ENCODE measurements at places on chromosomes 13 and 19.

GRCh38 chr19:51621178-51621577 is 9.0 kb downstream of the SIGLEC5 start:
- DNase-seq, result no peak

DNA sequence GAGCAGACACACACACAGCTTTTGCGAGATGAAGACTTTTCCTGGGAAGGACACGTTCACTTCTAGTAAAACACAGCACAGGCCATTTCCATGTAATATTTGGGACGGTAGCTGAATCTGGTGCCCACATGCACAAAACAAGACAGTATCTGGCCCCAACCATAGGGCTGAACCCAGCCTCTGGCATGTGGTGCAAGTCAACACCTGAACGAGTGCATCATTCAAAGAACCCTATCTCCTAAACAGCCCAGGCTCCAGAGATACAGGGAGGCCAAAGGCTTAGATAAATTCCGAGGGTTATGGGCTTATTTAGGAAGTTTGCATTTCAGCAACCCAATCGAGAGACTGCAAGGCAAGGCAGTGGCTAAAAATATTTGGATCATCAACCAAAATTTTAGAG is 2.7 kb upstream of the TFDP1 start:
- DNase-seq, result no peak

DNA sequence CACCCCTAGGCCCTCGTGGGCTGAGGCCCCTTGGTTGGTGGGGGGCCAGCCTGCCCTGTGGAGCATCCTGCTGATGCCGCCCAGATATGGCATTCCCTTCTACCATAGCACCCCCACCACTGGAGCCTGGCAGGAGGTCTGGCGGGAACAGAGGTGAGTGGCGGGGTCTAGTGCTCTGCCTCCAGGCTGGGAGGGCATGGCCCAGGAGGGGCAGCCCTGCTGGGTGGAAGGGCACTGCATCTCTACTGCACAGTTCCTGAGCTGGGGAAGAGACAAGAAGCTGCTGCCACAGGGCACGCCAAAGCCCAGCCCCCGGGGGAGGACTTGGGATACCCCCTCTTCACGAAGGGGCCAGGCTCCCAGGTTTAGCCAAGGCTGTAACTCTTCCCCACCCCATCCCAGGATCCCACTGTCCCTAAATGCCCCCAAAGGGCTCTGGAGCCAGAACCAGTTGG is 2.4 kb upstream of the KMT2B start:
- DNase-seq, result no peak

DNA sequence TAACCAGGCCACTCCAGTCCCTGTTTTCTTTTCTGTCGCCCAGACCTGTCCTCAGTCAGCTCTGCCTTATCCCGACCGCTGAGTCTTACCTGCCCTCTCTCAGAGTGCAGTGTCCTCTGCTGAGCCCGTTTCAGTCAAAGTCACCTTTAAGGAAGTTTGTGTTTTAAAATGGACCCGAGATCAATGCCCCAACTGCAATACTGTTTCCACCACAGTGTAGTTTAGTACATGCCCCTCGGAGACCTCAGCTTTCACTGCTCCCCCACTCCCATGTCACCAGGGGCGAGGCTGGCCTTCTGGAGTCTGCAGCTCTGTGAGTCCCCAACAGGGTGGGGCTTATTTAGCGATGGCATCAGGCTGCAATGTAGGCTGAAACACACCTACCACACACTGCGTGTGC is 248.4 kb upstream of the TSHZ3 start:
- no peak for DNase-seq

GRCh38 chr13:66322193-66322740 is 907.9 kb downstream of the PCDH9 start:
- DNase-seq, result no peak

- DNase-seq, result no peak
These were observed 14.3 kb upstream of the ILF3 start for GRCh38 chr19:10639836-10640235.

- DNase-seq, result no peak
These were observed 19.6 kb downstream of the OLFM2 start for GRCh38 chr19:9916719-9917118.

DNA sequence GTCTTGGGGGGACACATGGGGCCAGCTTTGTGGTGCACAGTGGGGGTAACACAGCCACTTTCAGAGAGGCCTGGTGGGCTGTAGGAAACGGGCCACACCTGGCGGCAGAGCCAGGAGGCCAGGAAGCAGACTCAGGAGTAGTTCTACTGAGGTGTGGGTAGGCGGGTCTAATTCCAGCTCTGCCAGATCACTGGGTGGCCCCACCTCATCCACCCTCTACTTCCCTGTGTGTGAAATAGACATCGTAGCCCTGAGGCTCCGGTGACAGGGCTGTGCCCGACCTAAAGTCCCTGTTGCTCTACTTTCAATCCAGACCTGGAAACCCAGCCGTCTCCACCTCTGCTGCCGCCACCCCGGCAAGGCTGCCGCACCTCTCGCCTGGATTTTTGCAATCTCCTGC is 4.0 kb downstream of the NKPD1 start:
- DNase-seq, result no peak

GRCh38 chr19:33347300-33347699 is 26.2 kb upstream of the CEBPG start:
- DNase-seq, result no peak

DNA sequence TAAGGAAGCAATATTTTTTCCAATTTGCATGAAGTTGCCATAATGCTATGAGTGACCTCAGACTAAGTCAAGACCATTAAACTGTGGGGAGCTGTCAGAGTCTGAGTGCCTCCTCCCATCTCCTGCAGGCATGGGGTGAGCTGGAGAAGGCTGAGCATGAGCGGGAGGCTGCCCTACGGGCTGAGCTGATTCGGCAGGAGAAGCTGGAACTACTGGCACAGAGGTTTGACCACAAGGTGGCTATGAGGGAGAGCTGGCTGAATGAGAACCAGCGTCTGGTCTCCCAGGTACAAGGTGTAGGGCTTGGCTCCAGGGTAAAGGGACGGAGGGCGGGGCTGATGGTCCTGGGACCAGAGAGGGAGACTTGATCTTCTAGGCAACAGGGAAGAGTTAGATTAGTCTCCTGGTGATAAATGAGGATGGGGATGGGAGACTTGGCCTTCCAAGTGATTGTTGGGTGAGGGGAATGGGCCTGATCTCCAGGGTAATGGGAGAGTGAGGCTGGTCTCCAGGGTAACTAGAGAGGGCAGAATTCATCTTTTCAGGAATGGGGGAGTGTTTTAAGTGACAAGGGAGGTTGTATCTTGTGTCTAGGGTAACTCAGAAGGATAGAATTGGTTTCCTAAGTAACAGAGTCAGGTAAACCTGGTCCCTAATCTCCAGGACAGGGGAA is 36.0 kb downstream of the SPTBN4 start:
- no peak for DNase-seq

DNA sequence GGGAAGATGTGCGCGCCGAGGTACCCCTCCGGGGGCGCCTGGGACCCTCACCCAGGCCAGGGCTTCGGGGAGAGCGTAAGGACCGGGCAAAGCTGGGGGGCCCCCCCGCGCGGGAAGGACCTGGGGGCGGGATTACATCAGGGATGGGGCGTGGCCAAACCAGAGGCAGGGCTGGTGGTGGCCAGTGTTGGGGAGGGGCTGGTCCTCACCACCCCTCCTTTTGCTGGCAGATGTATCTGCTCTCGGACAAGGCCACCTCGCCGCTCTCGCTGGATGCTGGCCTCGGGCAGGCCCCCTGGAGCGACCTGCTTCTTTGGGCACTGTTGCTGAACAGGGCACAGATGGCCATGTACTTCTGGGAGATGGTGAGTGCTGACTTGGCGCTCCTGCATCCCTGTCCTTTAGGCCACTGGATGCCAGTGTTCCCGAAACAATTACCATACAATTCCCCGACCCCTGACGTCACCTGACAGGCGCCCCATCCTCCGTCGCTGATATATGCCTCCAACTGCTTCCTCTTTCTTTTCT is 25.3 kb downstream of the TRPM4 start:
- DNase-seq, result no peak

- no peak for DNase-seq
These were observed 2041.1 kb downstream of the OLFM4 start for GRCh38 chr13:55069746-55070145.

GRCh38 chr19:50344661-50345318 is 15.6 kb upstream of the KCNC3 start:
- DNase-seq, result no peak

- no peak for DNase-seq
These were observed 409.9 kb downstream of the MZT1 start for GRCh38 chr13:72317346-72318109.

DNA sequence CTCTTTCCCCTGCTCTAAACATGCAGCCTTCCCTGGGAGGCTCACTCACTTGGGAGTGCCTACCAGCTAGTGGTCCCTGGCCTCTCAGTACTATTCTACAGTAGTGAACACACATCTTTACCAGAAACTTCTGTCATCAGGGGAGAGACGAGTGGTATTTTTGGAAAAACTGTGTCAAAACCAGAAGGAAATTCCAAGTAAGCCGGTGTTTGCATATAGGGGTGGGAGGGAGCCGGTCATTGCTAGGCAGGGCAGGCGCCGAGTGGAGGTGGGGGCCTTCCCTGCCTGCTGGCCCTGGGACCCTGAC is 7.0 kb downstream of the RPS9 start:
- no peak for DNase-seq

GRCh38 chr13:102680133-102680717 is 14.6 kb downstream of the METTL21C start:
- no peak for DNase-seq

DNA sequence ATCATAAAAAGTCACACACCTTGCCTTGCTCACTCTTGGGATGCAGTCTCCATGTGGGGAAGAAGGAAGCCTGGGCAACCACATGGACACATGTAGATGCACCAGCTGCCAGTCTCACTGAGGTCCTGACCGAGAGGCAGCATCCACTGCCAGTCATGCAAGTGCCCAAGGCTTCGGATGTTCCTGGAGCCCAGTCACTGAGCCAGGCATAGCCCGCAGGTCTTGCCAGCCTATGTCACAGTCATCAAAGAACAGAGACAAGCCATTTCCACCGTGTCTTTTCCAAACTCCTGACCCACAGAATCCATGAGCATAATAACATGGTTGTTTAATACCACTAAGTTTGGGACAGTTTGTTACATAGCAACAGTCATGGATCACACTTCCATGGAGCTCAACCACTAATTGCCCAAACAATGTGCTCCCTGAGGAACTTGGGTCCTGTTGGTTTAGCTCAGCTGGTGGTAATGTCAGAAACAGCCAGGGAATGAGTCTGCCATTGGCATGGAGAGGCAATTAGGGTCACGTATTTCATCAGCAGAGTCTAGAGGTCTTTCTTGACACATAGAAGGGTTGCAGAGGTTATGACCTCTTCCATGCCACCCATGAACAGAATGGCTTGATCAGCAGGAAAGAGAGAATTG is 21.5 kb downstream of the STARD13 start:
- DNase-seq, result no peak

GRCh38 chr19:38394488-38394887 is 6.0 kb downstream of the SPRED3 start:
- DNase-seq, result peak; percentile 32

- DNase-seq, result no peak
These were observed 79.7 kb downstream of the ESD start for GRCh38 chr13:46717275-46717674.

DNA sequence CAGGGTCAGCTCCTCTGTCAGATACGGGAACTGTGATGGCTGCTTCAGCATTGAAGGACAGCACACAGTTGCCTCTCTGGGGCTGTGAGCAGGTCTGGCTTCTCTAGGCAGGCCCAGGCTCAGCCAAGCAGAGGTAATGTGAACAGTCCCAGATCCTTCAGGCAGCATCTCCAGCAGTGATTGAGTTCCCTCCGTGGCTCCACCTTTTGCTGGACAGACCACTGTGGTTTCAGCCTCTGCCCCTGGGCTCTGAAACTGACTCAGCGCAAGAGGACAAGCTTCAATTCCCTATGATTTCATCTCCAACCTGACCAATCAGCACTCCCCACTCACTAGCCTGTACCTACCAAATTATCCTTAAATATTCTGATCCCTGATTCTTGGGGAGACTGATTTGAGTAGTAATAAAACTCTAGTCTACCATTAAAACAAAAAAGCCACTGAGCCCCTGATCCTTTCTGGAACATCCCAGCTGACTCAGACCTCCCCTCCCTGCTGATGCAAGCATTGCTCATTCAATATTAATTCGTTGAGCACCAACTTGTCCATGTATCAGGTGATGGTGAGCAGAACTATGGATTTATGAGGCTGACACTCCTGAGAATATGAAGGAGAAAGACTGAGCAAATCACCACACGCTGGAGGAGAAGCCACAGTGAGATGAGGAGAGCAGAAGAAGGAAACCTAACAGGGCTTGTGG is 16.7 kb downstream of the GSX1 start:
- no peak for DNase-seq

GRCh38 chr13:97307118-97307881 is 85.2 kb downstream of the MBNL2 start:
- DNase-seq, result no peak

DNA sequence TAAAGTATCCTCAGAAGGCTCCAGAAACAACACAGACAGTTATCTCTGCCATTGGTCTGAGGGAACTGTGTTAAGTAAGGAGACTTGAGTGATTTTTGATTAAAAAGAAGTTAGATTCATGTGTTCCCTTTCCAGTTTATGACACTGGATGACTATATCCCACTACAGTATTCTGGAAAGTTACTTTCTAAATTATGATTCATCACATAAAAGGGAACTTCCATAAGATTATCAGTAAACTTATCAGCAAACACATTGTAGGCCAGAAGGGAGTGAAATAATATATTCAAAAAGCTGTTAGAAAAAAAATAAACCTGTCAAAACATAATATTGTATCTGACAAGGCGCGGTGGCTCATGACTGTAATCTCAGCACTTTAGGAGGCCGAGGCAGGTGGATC is 700.0 kb downstream of the SLITRK6 start:
- DNase-seq, result no peak

- DNase-seq, result peak; percentile 66
These were observed 1.8 kb downstream of the DBP start for GRCh38 chr19:48635263-48635965.

- no peak for DNase-seq
These were observed 162.1 kb upstream of the MIR17HG start for GRCh38 chr13:91185294-91185863.

GRCh38 chr19:2315818-2316353 is 7.9 kb upstream of the LINGO3 start:
- peak; percentile 13 for DNase-seq

DNA sequence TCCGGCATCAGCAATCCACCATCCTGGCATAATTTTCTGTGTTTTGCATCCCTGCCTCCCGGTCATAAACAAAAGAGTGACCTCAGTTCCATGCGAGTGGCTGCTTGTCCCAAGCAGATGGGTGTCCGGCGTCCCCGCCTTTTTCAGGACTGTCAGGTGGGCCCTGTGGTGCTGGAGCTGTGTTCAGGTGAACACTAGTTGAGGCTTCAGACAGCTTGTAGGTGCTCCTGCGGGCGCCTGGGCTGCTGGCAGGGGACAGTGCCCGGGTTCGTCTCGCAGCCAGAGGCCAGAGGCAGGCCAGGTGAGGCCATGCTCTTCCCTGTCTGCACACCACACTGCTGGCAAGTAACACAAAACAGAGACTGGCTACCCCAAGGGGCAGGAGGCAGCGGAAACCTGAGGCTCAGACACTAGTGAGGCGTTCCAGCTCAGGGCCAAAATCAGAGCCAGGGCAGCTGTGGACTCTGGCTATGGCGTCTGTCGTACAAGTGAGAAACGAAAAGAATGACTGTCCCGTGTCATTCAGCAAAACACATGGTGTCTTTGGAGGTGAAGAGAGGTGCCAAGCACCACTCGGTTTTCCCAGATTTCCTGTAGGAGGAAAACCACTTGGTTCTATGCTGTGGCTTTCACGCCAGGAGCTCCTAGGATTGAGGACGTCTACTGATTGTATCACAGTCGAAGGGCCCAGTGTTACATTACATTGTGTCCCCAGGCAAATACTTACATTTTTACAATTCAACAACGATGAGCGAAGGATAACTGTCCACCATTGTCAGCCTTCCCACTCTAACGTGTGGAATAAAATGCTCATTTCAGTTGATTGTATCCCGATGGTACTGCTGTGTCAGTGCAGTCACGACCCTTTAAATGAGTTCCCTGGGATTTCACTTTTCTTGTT is 104.0 kb downstream of the ATP11A start:
- no peak for DNase-seq
